ENCODE measurements at places on chromosomes 7 and 10.

- DNase-seq: no peak
Observed at GRCh38 chr7:128888756-128889095, 21.8 kb downstream of the KCP start.

DNA sequence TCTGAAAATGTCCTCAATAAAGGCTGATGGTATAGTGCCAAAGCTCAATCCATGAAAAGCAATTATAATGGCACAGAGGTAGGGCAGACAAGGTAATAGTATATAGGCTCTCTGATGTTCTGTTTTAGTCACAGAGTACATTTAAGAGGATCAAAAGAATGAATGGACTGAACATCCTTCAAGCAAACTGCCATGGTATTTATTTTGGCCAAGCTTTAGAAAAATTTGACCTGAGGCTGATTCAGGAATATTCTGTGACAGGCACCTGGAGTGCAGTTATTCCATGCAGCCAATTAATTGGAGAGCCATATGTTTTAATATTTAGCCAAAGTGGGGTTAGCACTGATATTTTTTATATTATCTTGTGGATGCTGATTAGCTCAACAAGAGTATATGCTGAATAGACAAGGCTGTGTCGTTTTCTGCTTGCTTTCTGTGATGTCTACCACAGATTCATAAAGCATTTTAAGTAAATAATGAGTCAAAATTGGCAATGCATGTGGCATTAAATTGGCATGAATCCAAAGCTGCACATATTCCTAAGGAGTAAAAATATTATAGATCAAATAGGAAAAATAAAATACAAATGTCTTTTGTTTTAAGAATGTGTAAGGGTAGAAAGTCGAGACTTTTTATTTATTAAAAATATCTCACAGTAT lies 177.4 kb downstream of the PCLO start:
- DNase-seq: no peak

GRCh38 chr7:39979406-39980073 lies 29.5 kb downstream of the CDK13 start:
- no peak for DNase-seq

GRCh38 chr10:31147210-31147608 lies 115.5 kb upstream of the ZNF438 start:
- no peak for DNase-seq

DNA sequence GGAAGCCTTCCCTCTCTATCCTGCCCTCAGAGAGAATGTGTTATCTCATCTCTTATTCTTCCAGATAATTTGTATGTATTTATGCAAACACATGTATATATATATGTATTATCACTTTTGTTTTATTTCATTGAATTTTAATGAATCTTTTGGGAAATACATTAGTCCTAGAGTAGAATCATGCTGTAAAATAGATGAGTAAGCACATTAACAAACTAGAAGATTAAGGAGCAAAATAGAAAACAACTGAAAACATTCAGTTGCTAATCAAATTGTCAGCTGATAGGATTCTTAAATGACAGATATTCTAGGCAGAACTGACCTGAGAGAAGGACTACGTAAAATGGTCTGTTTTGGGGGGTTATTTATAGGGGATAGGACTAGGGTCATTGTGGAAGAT lies 11.2 kb downstream of the KLLN start:
- DNase-seq: no peak

GRCh38 chr7:44061645-44062179 lies 3.7 kb downstream of the PGAM2 start:
- no peak for DNase-seq

DNA sequence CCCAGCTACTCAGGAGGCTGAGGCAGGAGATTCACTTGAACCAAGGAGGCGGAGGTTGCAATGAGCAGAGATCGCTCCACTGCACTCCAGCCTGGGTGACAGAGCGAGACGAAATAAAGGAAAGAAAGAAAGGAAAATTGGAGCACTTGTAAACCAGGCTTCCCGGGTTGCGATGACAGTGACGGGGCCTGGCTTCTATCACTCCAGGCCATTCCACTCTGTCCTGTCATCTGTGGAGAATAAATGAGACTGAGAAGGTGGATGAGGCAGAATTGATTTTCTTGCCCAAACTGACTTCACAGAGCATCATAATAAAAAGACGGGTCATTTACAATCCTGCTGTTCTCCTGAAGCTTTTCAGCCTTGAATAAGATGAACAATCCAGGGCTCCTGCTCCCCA lies 12.1 kb upstream of the KPNA7 start:
- DNase-seq: no peak

GRCh38 chr10:122252805-122253204 lies 18.3 kb upstream of the BTBD16 start:
- DNase-seq: no peak

Data from activated T-helper 1 cell treated with anti-CD3 and anti-CD28 coated beads, Interleukin-2, amount 50 U/mL, for 16 hours (primary cell).